ENCODE measurements at places on chromosomes 2 and 18.
A peak's percentile ranks its signal among the peaks of the same experiment; 100 is the strongest.

DNA sequence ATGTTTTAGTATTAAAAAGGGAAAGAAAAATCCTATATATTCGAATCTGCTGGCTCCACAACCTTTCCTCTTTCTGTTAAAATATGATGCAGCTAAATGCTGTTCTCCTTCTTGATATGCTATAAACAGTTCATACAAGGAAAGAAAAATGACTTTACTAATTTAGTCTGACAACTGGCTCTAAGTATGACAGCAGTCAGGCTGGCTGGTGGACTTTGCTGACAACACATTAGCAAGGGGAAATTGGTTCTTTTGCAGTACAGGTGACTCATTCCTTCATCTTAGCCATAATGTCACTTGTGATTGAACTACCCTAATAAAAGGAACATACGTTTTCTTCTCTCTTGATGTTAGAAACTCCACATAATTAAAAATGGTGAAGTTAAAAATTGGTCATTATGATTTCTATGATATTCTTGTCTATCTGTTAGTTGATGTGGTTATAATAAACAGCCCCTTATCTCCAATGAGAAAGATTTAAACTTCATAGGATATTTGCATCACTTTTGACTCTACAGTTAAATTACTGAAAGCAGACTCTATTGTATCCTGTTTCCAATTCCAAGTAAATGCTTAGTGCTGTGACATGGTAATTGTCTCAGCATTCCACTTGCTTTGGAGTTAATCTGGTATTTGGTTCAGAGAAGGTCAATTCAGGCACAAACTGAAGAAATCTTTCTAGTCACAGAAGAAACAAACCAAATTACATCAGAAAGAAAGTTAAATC is 315.3 kb upstream of the GULP1 start:
- no peak for DNase-seq

- DNase-seq = no peak
These were observed 245.7 kb downstream of the DYM start for GRCh38 chr18:49214706-49215105.

- DNase-seq = no peak
These were observed 18.8 kb upstream of the MREG start for GRCh38 chr2:216031960-216032689.

DNA sequence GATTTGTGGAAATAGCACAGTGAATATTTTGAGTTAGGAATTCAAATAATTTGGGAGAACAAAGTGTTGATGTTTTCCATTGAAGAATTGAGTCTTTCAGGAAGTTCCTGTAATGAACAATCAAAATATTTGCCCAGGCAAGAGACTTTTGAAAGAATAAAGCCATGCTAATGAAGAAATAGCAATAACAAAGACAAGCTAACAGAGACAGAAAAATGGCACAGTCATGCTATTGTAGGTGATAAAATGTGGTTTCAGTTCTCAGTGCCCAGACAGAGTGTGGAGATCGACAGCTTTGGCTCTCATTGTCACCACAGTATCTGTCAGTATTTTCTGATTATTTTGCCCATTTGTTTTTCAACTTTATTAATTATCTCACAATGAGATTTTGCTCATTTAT is 490.8 kb upstream of the PIK3C3 start:
- DNase-seq = no peak

DNA sequence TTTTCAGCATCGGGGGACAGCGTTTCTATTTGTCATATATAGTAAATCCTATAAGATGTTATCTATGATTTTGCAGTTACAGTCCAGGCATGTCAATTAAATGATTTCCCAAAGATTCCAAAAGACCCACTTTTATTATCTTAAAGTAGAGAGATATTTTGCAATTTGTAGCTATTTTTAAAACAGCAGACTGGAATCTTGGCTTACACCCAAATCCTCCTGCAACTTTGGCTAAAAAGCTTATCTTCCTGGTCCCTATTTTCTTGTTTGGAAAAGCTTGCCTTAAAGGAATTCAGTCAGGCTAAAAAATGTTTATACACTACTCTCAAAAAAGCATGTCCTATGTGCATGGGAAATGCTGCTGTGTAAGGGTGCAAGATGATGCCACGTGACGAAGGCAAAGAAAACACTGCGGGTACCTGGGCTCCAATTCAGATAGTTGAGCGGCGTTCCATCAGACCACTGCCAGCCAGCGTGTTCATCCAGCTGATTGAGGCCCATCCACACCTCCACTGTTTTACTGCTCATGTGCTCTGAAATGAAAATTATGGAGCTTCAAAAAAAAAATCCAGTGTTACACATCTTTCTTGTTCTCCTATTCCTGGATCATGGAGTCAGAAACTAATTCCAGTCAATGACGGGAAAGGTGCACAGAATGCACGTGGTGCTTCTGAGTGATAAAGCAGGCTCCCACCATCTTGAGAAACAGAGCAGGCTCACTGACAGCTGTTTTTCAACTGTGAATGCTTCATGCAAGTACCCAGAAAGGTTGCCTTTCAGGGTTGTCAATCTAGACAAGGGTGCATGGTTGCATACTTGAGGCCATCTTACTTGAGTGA is 33.8 kb downstream of the PLA2R1 start:
- no peak for DNase-seq

DNA sequence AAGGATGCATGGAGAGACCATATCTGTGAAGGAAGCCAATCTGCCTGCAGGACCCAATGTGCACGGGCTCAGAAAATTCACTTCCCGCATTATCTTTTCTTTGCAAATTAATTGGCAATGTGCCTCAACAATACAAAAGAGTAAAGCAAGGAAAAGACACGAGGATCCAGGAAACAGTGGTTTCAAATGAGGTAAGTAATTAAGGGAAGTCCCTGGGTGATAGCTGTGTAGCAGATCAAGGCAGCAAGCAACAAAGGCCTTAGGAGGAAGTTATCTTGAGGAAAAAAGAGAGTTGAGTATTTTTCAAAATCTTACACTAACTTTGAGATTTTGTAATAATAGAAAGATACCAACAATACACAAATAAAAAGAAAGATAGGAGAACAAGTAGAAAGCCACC is 44.3 kb upstream of the TGIF1 start:
- DNase-seq = no peak

GRCh38 chr18:27685807-27686412 is 491.0 kb downstream of the CDH2 start:
- DNase-seq = no peak

DNA sequence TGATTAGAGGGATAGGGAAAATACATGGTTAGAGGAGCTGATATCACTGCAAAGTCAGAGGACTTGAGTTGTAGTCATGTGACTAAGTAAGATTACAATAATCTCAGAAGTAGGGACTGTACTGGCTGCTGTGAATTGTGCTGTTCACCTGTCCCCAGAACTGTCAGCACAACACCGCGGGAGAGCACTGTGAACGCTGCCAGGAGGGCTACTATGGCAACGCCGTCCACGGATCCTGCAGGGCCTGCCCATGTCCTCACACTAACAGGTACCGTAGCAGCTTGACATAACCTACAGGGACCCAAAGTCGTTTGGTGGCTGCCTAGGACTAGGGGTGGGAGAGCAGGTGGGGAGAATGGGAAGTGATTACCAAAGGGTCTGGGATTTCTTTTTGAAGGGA is 132.8 kb upstream of the TTC39C start:
- DNase-seq = peak; percentile 83

- DNase-seq = no peak
These were observed 116.2 kb downstream of the RND3 start for GRCh38 chr2:150371044-150371818.

DNA sequence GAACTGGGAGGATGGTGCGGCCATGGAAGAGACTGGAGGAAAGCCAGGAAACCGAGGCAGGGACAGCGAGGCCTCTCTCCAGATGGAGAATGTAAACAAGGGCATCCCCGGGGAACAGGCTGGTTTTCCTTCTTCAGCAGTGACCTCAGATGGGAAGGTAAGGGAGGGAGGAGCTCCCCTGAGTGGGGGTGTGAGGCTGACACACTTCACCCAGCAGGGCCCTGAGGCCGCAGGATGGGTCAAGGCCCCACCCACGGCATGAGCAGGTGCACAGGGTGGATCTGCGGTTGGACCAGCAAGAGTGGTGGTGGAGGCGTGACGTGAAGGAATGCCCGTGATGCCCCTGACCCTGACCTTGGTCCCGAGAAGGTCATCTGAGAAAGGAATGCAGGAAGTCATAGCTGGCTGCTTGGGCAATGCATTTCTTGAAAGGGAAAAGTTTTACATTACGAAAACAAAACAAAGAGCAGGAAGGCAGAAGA is 48.1 kb downstream of the ADCY3 start:
- DNase-seq = no peak

DNA sequence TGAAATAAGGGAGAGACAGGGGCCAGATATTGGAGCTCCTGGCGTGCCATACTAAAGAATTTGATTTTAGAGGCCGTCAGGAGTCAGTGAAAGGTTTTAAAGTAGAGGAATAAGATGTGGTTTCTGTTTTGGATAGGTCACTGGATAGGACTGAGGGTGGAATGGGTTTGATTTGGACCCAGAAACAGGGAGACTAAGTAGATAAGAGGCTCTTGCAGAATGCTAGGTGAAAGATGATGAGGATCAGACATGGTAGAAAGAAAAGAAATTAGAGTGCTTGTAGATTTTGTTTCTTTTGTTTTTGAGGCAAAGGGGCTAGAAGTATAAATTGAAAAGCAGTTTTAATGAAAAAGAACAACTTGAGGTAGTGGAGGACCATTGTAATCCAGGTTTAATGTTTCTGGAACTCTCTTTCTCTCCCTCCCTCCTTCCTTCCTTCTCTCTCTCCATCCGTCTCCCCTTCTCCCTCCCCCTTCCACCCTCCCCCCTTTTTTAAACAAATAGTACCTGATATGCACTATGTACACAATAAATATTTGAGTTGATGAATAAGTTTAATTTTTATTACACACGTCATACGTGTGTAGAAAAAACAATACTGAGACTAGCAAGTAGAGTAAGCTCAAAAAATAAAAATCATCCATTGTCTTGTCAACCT is 1.9 kb downstream of the NDUFV2 start:
- no peak for DNase-seq

DNA sequence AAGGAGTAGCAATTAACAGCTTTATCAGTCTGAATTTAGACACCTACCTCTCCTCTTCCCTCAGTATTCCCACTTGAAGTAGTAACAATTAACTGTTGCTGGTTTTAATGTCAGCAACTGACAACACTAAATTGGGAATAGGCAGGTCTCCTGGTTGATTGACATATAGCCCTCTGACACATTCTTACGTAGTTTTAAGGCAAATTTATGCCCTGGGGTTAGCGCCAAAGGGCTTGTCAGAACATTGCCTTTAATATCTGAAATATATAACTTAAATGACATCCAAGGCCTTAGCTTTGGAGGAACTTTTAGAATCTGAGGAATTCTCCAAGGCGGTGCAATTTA is 7.4 kb downstream of the ASXL3 start:
- DNase-seq = no peak

- DNase-seq = peak; percentile 97
These were observed 356.1 kb upstream of the ZC3H15 start for GRCh38 chr2:186129767-186130581.

GRCh38 chr2:115908731-115909130 is 1466.3 kb downstream of the DPP10 start:
- no peak for DNase-seq

GRCh38 chr2:216469661-216470060 is 29.0 kb upstream of the RPL37A start:
- DNase-seq = no peak

DNA sequence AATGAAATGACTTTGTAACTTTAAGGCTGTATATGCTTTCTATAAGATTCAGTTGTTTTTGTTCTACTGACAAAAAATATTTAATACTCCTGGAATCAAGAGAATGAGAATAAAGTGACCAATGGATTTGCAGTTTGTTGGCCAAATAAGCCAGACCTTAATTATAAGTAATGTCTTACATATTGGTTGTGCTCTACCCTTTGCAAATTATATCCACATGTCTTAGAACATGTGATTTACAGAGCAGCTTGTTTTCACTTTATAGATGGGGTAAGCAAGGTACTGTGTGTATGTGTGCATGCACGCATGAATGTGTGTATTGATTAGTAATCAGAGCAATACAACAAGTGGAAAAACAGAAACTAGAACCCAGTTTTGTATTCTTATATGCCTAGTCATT is 59.1 kb downstream of the RMDN2 start:
- no peak for DNase-seq

GRCh38 chr2:158504088-158504487 is 47.3 kb downstream of the PKP4 start:
- DNase-seq = no peak

DNA sequence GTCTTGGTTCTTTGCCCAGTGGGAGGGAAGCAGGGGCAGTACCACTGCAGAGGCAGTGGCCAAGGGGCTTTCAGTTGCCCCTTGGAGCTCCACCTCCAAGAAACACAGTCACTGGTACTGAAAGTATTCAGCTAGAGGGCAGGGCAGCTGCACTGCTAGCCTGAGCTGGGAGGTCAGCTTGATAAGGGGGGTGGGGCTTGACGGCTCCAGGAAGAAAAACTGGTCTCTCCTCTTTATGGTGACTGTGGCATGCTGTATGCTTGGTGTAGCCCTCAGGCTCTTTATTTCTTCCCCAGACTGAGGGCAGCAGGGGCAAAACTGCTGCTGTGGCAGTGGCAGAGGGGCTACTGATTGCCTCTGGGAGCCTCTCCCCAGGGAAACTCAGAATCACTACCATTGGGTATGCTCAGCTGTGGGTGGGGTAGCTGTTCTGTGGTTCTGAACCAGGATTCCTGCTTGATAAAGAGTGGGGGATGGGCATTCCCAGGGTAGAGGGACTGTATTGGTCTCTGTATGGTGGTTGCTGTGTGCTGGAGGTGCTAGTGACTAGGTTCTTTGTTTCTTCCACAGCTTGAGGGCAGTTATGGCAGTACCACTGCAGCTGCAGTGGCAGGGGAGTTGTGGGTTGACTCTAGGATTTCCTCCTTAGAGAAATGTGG is 134.6 kb upstream of the SCN7A start:
- no peak for DNase-seq

DNA sequence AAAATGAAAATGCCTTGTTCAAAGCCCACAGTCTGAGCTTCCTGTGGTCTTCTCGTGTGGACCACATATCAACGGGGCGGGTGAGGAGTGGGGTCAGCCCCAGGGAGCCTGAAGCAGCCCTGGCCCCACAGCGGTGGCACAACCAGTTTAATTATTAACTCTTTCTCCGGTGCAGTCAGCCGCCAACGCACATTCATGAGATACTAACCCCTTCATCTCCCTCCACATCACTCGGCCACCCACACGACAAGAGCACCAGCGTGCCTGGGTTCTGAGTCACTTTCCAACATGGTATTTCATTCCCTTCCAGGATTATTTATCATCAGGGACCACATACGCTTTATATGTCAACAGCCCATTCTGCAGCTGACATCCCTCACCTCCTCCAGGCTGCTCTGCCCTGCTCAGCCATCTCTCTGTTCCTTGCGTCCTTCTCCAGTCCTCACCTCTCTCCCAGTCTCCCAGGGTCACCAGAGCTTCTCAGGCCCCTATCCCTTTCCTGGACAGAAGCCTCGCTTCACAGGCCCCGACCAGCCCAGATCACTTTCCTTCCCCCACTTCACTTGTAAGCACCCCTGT is 48.0 kb upstream of the ID2 start:
- DNase-seq = no peak
